Activated CD4-positive, alpha-beta memory T cell treated with anti-CD3 and anti-CD28 coated beads for 36 hours (primary cell): ENCODE measurements at places on chromosomes 4 and X.

GRCh38 chrX:790783-791360 is 160.3 kb downstream of the SHOX start:
- H3K27ac ChIP-seq: no peak overlapping the region
- H3K36me3 ChIP-seq: no peaks in the 10 kb centered on the region
- DNase-seq: no peak
- peaks cover 18% of the 10 kb centered on the region for H3K27me3 ChIP-seq

DNA sequence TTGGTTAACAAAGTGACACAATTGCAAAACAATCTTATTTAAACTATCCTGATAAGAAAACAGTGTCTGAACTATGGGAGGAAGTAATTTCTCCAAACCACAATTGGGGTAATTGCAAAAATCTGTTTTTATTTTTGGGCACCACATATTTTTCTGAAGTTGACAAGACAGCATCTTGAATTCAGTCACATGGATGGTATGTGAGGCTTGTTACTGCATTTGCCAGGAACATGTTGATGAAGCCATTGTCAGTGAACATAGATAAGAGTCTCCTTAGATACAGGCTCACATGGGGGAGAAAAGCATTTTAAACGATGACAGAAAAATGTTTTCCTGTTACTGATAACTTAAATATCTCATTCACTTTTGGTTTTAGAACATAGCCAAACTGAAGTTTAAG is 5.5 kb upstream of the USP53 start:
- DNase-seq: no peak
- no peak overlapping the region for H3K4me3 ChIP-seq

- no peak for DNase-seq
- no peak overlapping the region for H3K4me3 ChIP-seq
- H3K27me3 ChIP-seq: peaks cover 3% of the 10 kb centered on the region
- no peaks in the 10 kb centered on the region for H3K4me1 ChIP-seq
Observed at GRCh38 chr4:15457406-15458201, 12.1 kb upstream of the CC2D2A start.

- H3K4me1 ChIP-seq: peaks cover 4% of the 10 kb centered on the region
- DNase-seq: no peak
- no peaks in the 10 kb centered on the region for H3K36me3 ChIP-seq
- no peak overlapping the region for H3K27ac ChIP-seq
- H3K4me3 ChIP-seq: peak overlapping the region; percentile 69
- no peaks in the 10 kb centered on the region for H3K27me3 ChIP-seq
Observed at GRCh38 chrX:103311399-103311780, 600 bp upstream of the BEX2 start.

DNA sequence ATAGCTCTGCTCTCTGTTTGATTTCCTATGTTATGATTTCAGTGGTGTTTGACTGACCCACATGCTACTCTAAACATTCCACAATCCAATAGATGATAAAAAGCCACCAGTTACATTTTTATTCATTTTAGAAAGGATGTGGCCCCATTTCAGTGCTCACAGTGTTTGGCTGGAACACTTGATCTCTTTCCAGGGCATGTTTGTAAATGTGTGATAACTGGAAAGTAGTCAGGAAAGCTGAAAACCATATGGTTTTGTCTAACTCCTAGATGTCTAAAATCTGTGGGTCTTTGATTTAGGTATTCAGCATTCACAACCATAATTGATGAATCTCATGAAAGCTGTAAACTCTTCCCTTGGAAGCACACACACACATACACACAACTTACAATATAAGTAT is 904.9 kb upstream of the AGA start:
- no peaks in the 10 kb centered on the region for H3K27me3 ChIP-seq
- no peak overlapping the region for H3K4me3 ChIP-seq
- no peaks in the 10 kb centered on the region for H3K4me1 ChIP-seq
- no peak overlapping the region for H3K27ac ChIP-seq

DNA sequence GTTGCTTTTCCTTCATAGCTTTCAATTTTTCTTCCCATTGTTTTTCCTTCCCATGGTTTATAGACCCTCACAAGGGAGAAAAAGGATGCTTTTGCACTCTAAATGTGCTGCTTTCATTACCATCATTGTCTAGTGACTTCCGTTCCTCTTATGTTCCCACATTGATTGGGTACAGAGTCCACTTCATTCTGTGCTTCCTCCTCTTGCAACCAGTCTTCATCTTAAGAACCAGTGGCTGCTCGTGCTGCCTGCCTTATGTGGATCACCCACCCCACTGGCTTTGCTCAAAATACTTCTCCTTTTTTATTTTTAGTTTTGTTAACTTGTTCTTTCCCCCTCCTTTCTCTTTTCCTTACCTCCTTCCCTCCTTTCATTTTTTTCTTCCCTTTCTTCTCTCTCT is 76.5 kb upstream of the BOD1L1 start:
- H3K4me1 ChIP-seq: no peaks in the 10 kb centered on the region
- H3K27me3 ChIP-seq: peaks cover 5% of the 10 kb centered on the region
- DNase-seq: no peak
- H3K4me3 ChIP-seq: no peak overlapping the region
- H3K27ac ChIP-seq: no peak overlapping the region

GRCh38 chr4:54402880-54403480 is 173.9 kb downstream of the PDGFRA start:
- no peaks in the 10 kb centered on the region for H3K4me1 ChIP-seq
- DNase-seq: no peak
- no peak overlapping the region for H3K4me3 ChIP-seq
- no peaks in the 10 kb centered on the region for H3K36me3 ChIP-seq
- peaks cover 3% of the 10 kb centered on the region for H3K27me3 ChIP-seq
- H3K27ac ChIP-seq: no peak overlapping the region

DNA sequence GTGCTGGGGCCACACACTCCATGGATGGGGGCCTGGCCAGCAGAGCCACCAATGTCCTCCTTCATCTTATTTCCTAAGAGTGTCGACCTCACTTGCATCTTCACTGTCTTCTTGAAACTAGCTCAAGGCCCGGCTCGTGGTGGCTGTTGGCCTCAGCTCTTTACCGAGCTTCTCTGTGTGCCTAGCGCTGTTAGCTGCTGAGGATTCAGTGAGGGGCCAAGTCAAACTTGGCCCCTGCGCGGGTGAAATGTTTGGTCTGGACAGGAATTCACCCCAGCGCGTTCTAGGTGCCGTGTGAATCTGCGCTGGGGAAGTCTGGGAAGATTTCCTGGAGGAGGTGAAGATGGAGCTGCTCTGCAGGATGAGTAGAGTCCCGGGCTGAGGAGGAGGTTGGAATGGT is 8.5 kb downstream of the SORCS2 start:
- no peaks in the 10 kb centered on the region for H3K4me1 ChIP-seq
- no peak overlapping the region for H3K27ac ChIP-seq
- DNase-seq: no peak
- no peak overlapping the region for H3K4me3 ChIP-seq
- H3K36me3 ChIP-seq: no peaks in the 10 kb centered on the region
- peaks cover 34% of the 10 kb centered on the region for H3K27me3 ChIP-seq

DNA sequence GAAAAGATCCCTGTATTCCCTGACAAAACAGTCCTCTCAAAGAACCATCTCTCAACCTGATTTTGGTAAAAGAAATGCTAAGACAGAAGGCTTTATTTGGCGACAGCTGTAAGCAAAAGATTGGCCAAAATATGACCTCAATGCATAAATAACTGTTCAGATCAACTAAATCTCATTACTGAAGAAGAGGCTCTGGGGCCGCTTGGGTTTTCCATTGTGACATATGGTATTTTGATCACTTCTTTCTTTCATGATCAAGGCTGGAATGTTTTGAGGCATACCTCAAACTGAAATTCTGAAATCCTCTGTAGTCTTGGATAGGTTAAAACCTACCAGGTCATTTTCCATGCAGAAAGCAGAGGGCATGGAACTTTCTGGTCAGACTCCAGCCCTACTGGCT is 106.3 kb downstream of the C4orf51 start:
- H3K4me3 ChIP-seq: no peak overlapping the region
- no peaks in the 10 kb centered on the region for H3K27me3 ChIP-seq
- DNase-seq: no peak
- H3K4me1 ChIP-seq: peaks cover 38% of the 10 kb centered on the region

GRCh38 chrX:41314204-41314603 is 19.8 kb upstream of the DDX3X start:
- no peak for DNase-seq
- peaks cover 5% of the 10 kb centered on the region for H3K4me1 ChIP-seq
- H3K4me3 ChIP-seq: no peak overlapping the region
- no peaks in the 10 kb centered on the region for H3K27me3 ChIP-seq
- H3K27ac ChIP-seq: no peak overlapping the region

DNA sequence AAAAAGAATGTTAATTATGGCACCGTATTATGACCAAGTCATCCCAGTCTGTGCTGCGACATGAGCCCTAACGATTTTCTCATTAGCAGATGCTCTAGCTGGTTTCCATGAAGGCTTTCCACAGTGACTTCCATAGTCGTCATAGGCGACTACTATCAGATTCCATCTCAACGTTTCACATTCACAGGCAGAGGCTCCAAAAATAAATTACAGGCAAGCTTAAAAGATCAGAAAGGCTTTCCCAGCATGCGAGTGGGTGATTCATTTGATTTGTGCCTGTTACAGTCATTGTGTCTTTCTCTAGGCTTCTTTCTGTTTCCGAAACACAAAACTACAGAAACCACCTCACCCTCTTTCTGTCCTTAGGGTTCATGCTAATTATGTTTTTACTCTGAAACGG is 43.2 kb downstream of the PALLD start:
- H3K36me3 ChIP-seq: no peaks in the 10 kb centered on the region
- H3K4me1 ChIP-seq: peaks cover 6% of the 10 kb centered on the region
- peak; percentile 30 for DNase-seq
- no peak overlapping the region for H3K4me3 ChIP-seq
- peak overlapping the region; percentile 26 for H3K27ac ChIP-seq

DNA sequence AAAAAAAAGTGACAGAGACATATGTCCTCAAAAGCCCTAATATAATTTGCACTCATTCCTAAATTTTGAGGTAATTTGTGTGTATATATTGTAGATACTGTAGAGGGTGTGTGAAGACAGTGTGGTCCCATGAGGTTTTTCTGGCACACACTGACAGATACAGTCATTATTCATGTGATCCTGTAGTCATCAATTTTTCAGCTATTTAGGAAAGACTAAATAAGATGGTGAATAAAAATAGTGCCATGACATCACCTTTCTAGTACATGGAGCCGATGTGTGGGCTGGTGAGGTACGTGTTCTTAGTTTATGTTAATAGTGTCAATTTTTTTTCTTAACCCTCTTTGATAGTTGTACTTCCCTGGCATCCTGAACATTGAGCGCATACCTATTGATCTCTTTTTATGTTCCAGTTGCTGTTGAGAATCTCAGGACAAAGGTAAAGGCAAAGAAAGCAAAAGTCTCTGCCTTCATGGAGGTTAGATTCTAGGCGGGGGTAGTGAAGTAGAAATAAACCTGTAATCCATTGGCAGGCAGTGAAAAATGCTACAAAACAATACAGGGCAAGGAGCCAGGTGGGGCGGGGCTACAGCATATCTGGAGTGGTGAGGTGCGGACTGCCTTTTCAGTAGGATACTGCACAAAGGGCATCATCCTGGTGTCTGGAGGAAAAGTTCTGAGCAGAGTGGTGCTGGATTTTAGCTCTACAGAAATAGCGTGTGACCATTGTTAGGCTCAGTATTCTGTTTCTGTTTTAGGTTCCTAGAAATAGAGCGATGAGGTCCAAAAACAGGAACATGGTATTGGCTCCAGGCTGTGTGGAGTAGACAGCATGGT is 93.8 kb downstream of the ARHGAP10 start:
- peaks cover 4% of the 10 kb centered on the region for H3K4me1 ChIP-seq
- no peak for DNase-seq
- no peak overlapping the region for H3K4me3 ChIP-seq
- no peaks in the 10 kb centered on the region for H3K27me3 ChIP-seq
- no peak overlapping the region for H3K27ac ChIP-seq
- peaks cover 3% of the 10 kb centered on the region for H3K36me3 ChIP-seq

GRCh38 chr4:95556207-95556859 is 7.6 kb upstream of the UNC5C start:
- no peak for DNase-seq
- H3K4me1 ChIP-seq: no peaks in the 10 kb centered on the region
- no peaks in the 10 kb centered on the region for H3K36me3 ChIP-seq
- no peak overlapping the region for H3K27ac ChIP-seq
- H3K4me3 ChIP-seq: no peak overlapping the region
- H3K27me3 ChIP-seq: peaks cover 8% of the 10 kb centered on the region
